Natural killer cell (primary cell): ENCODE measurements at places on chromosomes 1 and 21.

- H3K4me3 ChIP-seq: no peak overlapping the region
- H3K36me3 ChIP-seq: no peaks in the 10 kb centered on the region
- H3K27ac ChIP-seq: no peak overlapping the region
- no peak for DNase-seq
- H3K27me3 ChIP-seq: no peaks in the 10 kb centered on the region
- no peaks in the 10 kb centered on the region for H3K4me1 ChIP-seq
Measured at GRCh38 chr1:66266350-66266749, 267.6 kb upstream of the SGIP1 start.

GRCh38 chr21:23921670-23922418 is 1685.4 kb downstream of the MRPL39 start:
- peaks cover 9% of the 10 kb centered on the region for H3K4me1 ChIP-seq
- H3K36me3 ChIP-seq: no peaks in the 10 kb centered on the region
- no peaks in the 10 kb centered on the region for H3K27me3 ChIP-seq
- no peak overlapping the region for H3K27ac ChIP-seq
- no peak overlapping the region for H3K4me3 ChIP-seq

DNA sequence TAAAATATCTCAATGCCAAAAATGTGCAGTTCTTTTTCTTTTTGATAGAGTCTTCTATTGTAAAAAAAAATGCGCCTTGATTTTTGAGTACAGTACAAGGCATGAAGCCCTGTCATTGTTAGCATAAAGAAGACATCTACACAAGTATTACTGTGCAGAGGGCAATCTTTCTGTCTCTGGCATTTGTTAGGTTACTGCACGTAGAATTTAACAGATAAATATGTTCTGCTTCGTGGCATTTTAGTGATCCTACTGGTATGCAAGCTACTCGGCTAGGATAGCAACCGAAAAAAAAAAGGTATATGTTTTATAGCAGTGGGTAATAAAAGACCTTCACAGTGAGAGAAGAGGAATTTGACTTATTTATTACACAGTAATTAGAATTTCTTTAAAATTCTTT is 492.9 kb upstream of the ADGRL2 start:
- no peak overlapping the region for H3K4me3 ChIP-seq
- no peaks in the 10 kb centered on the region for H3K4me1 ChIP-seq
- no peak for DNase-seq
- no peaks in the 10 kb centered on the region for H3K36me3 ChIP-seq
- no peaks in the 10 kb centered on the region for H3K27me3 ChIP-seq

GRCh38 chr21:17729455-17729854 is 89.7 kb downstream of the C21orf91 start:
- DNase-seq: no peak
- H3K27ac ChIP-seq: no peak overlapping the region
- H3K36me3 ChIP-seq: no peaks in the 10 kb centered on the region
- no peak overlapping the region for H3K4me3 ChIP-seq

DNA sequence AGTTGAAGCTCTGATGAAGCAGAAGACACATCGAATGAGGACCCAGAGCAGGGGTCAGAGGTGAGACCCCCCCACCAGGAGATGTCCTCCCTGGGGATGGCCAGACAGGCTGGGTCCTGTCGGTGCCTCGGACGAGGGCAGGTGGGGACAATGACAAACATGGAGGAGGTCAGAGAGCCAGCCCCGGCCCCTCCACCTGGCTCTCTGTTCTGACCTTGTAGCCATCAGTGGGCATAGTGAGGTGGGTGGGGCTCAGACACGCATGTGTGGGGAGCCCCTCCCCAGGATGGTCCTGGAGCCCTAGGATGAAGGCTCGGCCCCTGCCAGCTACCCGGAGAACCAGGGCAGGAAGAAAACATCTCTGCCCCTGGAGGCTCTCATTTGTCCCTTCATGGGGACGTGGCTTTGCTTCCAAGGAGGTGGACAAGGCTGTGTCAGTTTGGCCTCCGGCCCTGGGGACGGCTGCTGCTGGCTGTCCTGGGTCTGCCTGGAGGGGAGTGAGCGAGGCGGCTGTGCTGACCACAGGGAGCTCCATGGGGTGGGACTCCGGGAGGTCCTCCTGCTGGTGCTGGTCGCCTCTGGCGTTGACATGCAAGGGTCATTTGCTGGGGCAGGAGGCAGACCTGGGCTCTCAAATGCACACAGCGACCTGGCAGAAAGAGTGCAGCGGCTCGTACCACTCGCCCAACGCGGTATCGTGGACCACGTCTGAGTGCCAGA is 2.6 kb downstream of the KRTAP10-6 start:
- no peaks in the 10 kb centered on the region for H3K36me3 ChIP-seq
- no peaks in the 10 kb centered on the region for H3K27me3 ChIP-seq
- H3K4me1 ChIP-seq: no peaks in the 10 kb centered on the region
- no peak for DNase-seq
- no peak overlapping the region for H3K4me3 ChIP-seq

GRCh38 chr21:19529031-19529430 is 1125.4 kb upstream of the TMPRSS15 start:
- no peak overlapping the region for H3K27ac ChIP-seq
- DNase-seq: no peak
- H3K4me1 ChIP-seq: no peaks in the 10 kb centered on the region
- no peaks in the 10 kb centered on the region for H3K36me3 ChIP-seq

DNA sequence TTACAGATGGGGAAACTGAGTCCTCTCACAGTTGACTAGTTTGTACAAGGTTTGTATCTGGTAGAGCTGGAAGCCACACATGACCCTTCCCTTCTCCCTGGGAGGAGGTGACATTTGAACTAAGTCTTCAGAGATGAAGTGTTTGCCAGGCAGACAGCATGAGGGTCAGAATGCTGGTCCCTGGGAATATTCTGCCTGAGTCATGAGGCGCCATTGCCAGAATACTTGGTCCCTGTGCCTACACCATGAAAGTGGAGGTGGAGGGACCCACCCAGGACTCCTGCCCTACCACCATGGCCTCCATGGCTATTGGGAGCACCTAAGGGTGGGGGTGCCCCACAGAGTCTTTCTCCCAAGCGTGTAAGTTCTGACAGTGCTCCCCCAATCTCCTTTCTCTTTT is 7.0 kb downstream of the RPS6KA1 start:
- H3K4me1 ChIP-seq: peaks cover 69% of the 10 kb centered on the region
- no peaks in the 10 kb centered on the region for H3K27me3 ChIP-seq
- no peaks in the 10 kb centered on the region for H3K36me3 ChIP-seq
- no peak for DNase-seq
- H3K27ac ChIP-seq: no peak overlapping the region
- H3K4me3 ChIP-seq: no peak overlapping the region
